ENCODE measurements at places on chromosomes 11 and 22.

- no peak for DNase-seq
Measured at GRCh38 chr11:85628771-85629341, 463 bp downstream of the TMEM126B start.

DNA sequence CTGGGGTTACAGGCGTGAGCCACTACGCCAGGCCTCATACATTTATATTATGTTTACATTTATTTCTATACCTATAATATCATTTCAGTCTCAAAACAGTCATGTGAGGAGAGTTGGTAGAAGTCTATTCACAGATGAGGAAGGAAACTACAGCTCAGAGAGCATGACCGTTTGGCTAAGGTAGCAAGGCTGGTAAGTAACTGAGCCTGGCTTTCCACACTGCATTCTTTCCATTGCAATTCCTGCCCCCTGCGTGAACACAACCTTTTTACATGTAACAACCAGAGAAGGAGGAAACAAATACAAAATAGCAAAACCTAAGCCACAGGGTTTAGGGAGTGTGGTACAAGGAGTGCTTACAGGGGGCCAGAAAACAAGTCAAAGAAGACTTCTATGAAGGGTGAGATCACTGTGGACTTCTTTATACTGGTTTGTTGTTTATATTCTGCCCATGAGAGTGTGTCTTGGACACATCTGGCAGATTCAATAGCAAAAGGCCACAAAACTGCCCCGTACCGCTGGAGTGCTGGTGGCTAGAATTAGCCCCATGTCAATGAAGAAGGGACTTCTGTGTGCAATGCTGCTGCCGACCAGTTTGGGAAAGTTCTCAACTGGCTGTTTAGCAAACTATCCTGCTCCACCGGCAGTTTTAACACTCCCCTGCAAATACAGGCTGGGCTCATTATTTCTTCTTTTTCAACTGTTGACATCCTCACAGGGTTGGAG lies 19.0 kb downstream of the MICAL3 start:
- no peak for DNase-seq

DNA sequence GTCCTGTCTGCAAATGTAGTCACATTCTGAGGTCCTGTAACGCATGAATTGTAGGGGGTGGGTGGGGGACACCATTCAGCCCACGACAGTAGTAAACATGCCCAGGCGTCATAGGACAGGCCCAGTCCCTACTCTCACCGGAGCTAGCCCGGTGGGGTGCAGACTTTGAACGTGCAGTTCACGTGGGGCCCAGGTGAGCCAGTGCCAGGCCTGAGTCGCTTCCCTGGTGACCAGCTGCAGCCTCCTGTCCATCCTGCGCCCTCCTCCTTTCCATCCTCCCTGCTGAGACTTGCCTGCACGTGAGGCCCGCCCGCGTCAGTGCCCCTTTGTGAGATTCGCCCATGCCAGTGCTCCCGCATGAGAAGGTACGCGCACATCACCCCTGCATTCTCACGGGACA lies 116.8 kb downstream of the WNT7B start:
- DNase-seq, result no peak

GRCh38 chr11:123546515-123546914 lies 107.9 kb downstream of the SCN3B start:
- peak; percentile 44 for DNase-seq
